IPS-NIHi11 (cell line): ENCODE measurements at places on chromosomes 4 and X.

- no peak for DNase-seq
These were observed 140.0 kb upstream of the HCCS start for GRCh38 chrX:10971176-10971575.

GRCh38 chrX:110224926-110225617 is 92.8 kb downstream of the AMMECR1 start:
- DNase-seq = no peak

- DNase-seq = no peak
These were observed 89.0 kb downstream of the SH3KBP1 start for GRCh38 chrX:19798423-19798822.

DNA sequence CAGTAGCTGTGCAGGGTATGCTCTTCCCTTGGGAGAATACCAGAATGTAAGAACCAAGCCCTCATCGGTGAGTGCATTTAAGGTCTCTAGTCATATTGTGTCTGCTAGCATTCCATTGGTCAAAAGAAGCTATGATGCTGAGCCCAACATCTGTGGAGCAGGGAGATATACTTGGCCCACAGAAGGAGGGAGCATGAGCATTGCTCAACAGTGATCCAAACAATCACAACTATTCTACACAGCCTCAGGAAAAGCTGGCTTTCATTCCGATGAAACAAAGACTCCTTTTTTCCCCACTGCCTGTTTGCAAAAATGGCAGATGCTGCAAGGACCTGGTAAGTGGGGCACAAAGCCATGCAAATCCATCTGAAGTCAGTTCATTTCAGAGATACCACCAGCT is 80.6 kb upstream of the DHX15 start:
- no peak for DNase-seq

GRCh38 chr4:83454686-83455085 is 937 bp downstream of the HELQ start:
- DNase-seq = no peak

DNA sequence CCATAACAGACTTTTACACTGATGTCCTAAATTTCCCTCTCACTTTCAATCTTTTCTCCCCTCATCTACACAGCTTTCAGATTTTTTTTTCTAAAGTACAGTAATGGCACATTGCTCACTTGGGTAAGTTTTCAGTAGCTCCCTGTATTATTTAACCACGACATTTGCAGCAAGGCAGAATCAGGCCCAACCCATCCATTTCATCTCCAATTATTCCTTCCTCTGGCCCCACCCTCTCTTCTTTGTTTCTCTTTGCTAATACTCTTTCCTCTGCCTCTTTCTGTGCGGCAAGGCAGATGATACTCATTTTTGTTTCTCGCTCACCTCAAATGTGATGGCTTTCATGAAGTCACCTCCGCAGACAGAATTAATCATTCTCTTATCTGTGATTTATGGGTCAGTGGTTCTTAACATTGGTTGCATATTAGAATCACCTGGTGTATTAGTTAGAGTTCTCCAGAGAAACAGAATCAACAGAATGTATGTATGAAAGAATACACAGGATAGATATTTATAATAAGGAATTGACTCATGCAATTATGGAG is 43.4 kb upstream of the GATB start:
- no peak for DNase-seq

GRCh38 chr4:177177541-177178081 is 132.1 kb upstream of the NEIL3 start:
- DNase-seq = no peak
